Fibroblast of skin of right biceps (primary cell): ENCODE measurements at places on chromosomes 13 and 19.

DNA sequence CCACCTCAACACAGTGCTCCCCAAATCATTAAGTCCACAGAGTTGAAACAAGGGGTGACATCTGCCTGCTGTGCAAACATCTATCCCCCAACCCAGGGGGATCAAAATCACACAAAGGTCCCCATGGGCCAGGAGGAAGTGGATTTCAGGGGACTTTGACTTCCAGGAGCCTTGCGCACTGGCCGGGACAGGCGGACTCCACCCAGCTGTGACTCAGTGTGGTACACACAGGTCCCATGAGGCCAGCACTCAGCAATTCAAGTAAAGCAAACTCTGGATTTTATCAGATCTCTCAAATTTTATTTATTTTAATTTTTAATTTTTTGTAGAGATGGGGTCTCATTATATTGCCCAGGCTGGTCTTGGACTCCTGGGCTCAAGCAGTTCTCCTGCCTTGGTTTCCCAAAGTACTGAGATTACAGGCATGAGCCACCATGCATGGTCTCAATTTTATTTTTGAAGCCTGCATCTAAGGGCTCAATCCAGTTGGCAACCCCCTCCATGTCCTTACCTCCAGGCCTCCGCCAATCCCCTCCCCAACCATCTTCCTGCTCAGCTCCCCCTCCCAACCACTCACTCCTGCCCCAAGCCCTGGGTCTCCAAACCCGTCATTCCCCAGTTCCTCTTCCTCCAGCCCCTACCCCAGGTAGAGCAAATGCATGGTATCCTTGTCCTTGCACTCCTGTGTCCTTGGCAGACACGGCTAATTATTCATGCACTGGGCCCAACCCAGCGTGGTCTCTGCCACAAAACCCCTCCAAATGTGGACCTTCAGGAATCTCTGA, 18.2 kb downstream of the ARHGAP33 start:
- DNase-seq: no peak

DNA sequence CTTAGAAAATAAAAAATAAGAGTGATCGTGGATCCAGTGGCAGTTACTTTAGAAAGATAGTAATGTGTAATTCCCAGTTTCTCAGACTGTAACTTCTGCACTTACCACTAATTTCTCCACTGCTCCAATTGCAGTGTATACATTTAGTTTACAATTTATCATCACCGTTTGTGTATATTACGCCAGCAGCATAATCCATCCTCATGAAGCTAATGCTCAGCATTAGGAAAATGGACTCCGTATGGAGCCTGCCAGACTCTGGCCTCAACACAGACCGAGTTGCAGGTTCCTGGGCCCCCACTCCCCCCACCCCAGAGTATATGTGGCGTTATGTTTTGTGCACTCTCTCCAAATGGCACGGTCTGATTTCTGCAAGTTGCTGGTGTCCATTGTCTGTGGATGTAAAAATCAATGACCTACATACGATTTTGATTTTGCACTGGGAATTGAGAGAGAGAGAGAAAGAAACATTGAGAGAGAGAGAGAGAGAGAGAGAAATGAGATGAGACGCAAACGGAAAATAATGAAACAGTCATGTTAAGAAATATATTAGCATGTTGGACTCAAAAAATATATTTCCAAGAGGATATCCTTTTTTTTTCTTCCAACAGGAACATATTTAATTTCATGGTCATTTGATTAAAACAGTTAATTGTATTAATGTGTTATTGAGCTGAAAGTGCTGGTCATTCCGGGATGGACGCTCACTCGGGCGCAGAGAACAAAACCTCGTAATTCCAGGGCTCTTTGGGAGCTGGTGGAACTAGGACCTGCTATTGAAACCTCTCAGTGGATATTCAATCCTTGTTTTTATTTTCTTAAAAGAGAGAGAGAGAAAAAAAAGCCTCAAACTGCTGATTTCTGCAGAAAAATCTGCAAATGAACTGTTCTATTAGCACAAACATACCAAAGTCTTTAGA, 278.8 kb downstream of the TSHZ3 start:
- DNase-seq: no peak

DNA sequence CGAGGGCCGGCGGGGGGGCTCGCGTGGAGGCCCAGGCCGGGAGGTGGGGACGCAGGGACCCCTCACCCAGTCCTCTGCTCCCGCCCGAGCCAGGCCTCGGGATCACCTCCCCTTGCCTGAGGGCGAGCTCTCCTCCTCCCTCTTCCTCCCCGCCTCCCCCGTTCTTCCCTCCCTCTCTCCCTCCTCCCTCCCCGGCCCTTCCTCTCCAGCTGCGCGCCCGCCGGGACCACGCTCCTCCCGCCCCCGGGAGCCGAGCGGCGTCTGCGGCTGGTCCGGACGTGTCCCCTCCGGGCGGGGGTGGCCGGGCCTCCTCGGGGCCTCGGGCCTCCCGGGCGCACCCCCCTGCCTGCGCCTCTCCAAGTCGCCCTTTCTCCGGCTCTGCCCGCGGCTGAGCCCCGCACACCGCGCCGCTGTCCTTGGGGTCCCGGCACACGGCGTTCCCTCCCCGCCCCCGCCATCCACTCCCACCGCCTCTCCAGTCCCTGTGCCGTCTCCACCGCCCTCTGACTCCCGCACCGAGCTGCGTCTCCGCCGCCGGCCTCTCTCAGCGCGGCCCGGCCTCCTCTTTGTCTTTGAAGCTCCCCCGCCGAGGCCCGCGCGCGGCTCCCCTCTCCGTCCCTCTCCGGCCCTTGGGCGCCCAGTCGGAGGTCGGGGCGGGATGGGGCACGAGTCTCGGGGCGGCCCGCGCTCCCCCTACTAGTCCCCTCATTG, 5.7 kb downstream of the SOX1 start:
- no peak for DNase-seq

GRCh38 chr13:39052944-39053343, 14.7 kb downstream of the NHLRC3 start:
- no peak for DNase-seq

- no peak for DNase-seq
Observed at GRCh38 chr19:46356149-46357055, 9.5 kb downstream of the PPP5C start.
